ENCODE measurements at places on chromosomes 1 and 21.

- DNase-seq = peak; percentile 88
These were observed 375.7 kb upstream of the CAMK1G start for GRCh38 chr1:209207701-209208286.

DNA sequence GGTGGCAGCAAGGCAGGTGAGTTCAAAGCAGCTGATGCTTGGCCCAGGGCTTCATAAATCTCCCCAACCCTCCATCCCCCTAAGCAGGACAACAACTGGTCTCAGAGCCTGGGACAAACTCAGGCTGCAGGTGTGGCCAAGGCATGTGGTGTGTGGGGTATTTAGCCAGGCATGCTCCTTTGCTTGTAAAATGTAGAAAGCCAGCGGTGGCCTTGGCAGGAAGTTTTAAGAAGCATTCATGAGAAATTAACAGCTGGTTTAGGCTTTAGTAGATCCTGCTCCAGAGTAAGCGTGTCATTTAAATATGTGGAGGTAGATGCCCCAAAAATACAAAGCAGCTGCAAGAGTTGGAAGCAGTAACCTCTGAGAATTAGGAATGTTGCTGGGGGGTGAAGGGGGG is 44.8 kb downstream of the NTPCR start:
- no peak for DNase-seq

DNA sequence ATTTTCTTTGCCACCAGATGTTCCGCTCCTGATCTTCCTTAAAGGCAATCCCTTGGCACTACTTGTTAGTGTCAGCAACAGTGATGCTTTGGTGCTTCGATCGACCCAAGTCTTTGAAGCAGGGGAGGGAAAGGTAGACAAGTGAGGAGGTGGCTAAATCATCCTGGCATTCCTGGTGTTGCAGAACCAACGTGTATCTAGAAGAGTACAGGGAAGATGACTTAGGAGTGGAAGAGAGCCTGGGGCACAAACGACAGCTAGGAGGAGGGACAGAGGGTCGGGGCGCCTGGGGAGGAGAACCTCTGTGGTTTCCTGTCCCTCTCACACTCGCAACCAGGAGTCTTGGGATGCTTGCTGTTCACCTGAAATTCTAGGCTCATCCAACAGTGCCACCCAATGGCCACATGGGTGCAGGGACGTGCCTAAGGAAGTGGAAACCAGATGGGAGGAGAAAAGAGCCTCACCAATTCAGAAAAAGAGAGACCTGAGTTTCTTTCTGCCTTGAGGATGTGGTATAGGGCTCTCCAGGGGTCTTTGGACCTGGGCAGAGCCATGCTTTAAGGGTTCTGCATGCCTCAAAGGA is 9.5 kb upstream of the KCNA2 start:
- DNase-seq = peak; percentile 92

DNA sequence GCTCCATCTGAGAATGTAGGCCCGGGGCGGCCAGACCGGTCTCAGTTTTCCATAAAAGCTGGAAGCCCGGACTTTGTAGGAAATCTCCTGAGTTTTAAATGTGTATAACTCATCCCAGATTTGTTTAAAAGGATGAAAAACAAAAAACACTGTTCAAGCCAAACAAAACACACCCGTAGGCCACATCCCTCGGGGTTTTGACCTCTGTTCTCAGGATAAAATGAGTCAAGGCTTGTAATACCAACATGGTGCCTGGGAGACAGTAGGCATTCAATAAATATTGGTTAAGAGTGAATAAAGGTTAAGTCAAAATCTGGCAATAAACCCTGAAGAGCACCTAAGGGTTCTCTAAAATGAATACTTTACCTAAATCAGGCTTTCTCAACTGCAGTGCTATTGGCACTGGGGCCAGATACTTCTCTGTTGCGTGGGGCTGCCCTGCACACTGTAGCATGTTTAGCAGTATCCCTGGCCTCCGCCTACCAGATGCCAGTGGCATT is 55.0 kb downstream of the KAZN start:
- DNase-seq = no peak

- no peak for DNase-seq
These were observed 49.1 kb upstream of the DMRTB1 start for GRCh38 chr1:53410100-53410541.

DNA sequence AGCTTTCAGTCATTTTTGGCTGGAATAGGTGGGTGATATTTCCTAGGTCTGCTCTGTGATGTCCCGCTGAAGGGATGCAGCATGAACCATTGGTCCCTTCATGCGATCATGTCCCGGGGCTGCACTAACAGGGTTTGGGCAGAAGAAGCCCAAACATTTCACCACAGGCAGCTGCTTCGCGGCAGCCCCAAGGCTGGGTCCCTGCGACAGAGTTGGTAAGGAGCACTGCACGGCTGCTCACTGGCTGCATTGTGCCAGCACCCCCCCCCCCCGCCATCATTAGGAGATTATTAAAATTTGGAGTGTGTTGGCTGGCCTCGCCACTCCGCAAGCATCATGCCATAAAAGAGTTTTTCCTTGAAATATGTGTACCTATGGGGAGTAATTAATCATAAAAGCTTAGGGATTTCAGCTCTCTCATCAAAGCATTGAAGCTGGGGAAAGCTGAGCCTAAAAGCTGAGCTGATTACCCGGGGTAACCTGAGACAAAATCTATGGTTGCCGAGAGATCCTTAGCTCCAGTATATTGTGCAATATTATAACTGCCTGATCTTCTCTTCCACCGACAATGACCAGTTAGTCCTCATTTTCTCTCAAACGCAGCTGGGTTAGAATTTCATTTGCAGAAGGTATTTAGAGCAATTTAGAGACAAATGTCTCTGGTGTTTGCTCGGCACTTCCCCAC is 62.5 kb downstream of the PEX14 start:
- DNase-seq = no peak

- DNase-seq = no peak
These were observed 27.7 kb upstream of the ATP5PO start for GRCh38 chr21:33943293-33943692.

GRCh38 chr1:155526356-155526755 is 36.2 kb downstream of the ASH1L start:
- DNase-seq = no peak

All from NCI-H446 (cell line).